Occipital lobe (tissue), 3 donors: ENCODE measurements at places on chromosomes 16 and 17. TPM values are rescaled to one million over a fixed set of nuclear protein-coding genes. Genes with fewer than 3 reads are reported as not detected.

DNA sequence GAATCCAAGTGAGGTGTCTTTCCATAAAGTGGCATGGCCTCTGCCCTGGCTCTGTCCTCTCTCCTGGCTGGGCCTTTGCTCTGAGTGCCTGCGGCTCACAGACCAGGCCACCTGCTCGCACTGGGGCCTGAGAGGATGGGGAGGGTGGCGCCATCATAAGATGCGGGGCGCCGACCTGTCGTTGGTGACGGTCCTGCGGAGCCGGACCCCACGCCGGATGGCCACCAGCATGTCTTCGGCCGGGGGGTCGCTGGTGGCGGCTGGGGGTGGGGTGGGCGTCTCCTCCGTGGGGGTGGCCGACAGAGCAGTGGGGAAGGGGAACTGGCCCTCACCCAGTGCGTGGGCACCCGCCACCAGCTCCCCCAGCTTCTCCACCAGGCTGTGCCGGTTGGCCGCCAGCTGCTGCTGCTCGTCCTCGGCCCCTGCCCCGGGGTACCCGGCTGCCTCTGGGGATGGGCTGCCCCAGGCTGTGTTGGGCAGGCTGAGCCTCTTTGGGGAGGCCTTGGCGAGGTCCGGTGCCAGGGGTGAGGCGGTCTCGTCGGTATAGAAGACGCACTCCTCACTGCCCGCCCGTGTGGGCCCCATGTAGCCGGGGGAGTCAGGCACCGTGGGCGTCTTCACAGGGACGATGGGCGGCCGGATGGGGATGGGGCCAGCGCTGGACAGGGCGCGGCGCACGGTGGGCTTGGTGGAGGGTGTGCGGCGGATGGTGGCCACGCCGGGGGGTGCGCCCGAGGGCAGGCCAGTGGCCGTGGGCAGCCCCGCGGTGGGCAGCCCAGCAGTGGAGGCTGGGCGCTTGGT, 17.4 kb downstream of the IL34 start:
- DNase-seq: no peak

DNA sequence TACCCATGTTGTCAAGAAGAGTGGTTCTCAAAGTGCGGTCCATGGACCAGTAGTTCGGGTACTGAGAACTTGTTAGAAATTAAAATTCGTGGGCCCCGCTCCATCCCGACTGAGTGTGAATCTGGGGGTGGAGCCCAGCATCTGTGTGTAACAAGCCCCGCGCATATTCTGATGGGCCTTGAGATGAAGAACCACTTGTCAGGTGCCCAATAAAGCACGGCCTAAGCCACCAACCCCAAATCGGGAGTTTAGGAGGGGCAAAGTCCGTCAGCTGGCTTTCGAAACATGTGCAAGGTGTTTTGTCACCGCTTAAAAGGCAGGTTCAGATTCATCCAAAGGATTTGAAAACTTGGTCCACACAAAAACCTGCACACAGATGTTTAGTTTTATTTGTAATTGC, 29.5 kb downstream of the PSMD12 start:
- no peak for DNase-seq

GRCh38 chr17:70297397-70297796, 128.1 kb downstream of the KCNJ2 start:
- no peak for DNase-seq

GRCh38 chr17:21843951-21844590, 151.7 kb downstream of the KCNJ18 start:
- no peak for DNase-seq

GRCh38 chr16:26830428-26831127, 236.1 kb upstream of the C16orf82 start:
- no peak for DNase-seq

GRCh38 chr16:84198401-84198800, 7.4 kb downstream of the ADAD2 start:
- no peak for DNase-seq

- DNase-seq: no peak
Measured at GRCh38 chr16:68696514-68696913, 40.6 kb upstream of the CDH1 start.

- no peak for DNase-seq
Measured at GRCh38 chr17:42472709-42473521, 14.2 kb downstream of the ATP6V0A1 start.

- DNase-seq: no peak
Measured at GRCh38 chr16:86997058-86997457, 320.1 kb downstream of the C16orf95 start.

- no peak for DNase-seq
Measured at GRCh38 chr16:56513972-56514371, 5.9 kb downstream of the BBS2 start.

GRCh38 chr17:27244491-27245223, 49.3 kb upstream of the WSB1 start:
- no peak for DNase-seq

DNA sequence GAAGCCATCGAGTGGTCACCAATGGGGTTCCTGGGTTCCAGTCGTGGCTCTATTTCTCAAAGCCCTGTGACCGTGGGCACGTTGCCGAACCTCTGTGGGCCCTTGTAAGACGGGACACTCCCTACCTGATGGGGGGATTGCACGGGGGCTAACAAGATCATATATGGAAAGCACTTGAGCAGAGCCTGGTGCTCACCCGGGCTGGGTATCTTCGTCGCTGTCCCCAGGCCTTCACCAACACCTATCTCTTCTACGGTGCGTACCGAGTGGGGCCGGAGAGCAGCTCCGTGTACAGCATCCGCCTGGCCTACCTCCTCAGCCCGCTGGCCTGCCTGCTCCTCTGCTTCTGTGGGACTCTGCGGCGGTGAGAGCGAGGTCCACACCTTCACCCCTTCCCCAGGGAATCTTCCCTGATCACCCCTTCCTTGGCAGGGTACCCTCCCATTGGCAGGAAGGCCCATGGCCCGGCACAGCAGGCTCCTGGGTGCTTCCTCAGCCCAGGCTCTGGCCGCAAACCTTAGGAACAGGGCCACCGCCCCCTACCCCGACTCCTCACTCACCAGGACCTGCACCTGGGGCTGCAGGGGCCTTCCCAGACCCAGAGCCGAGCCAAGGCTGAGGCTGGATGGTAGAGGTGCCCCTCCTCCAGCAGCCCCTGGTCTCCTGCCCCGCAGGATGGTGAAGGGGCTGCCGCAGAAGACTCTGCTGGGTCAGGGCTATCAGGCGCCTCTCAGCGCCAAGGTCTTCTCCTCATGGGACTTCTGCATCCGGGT, 2.8 kb downstream of the TMC8 start:
- DNase-seq: no peak

DNA sequence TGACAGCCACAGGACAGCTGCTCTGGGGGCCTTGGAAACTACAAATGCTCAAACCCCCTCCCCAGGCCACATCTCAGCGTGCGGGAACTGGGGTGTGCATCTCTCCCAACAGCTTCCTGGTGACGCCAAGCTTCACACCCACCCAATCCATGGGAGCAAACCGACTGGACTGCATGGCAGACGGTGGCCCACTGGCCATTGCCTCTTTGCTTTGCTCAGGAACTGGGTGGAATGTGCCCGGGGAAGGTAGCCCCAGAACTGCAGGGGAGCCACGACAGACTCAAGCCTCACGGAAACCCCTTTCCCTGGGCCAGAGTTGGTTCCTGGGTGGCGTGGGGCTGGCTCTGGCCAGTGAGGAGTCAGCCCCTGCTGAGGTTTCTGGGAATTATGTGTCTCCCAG, 5.2 kb upstream of the C16orf95 start:
- no peak for DNase-seq

DNA sequence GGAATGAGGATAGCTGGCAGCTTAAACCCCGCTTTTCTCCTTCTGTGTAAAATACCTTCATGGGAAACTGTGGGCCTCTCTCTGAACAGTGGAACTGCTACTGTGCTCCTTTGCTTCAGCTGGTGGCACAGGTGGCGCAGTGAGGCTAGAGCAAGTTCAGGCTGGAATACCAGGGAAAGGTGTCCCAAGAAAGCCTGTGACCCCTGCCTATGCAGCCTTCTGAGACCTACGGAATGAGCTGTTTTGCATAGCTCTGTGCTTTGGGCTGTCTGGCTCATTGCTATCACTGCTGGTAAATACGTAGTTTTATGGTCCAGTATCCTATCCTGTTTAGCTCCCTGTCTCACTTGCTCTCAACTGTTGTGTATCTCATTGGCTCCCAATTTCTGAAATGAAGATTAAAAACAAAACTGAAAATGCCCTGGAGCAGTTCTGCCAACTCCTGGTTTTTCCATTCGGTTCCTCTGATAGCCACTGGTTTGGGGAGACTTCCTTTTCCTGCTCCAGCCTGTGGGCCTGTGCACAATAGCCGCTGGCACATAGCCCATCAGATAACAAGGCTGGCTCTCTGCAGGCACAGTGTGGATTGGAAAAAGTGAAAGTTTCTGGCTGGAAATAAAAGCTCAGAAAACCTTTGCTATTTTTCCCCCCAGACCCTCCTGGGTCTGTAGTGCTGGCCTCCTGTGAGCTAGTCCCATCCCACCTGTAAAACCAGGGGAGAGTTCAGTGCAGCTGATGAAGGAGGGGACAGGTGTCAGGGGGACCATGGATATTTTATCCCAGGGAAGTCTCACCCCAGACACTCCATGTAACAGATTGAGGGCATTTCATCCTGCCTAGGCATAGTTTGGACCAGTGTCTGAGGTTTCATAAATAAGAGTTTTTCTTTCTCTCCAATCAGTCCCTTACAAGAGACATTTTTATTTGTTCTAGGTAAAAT, 24.0 kb downstream of the LIMD2 start:
- peak; percentile 12 for DNase-seq

DNA sequence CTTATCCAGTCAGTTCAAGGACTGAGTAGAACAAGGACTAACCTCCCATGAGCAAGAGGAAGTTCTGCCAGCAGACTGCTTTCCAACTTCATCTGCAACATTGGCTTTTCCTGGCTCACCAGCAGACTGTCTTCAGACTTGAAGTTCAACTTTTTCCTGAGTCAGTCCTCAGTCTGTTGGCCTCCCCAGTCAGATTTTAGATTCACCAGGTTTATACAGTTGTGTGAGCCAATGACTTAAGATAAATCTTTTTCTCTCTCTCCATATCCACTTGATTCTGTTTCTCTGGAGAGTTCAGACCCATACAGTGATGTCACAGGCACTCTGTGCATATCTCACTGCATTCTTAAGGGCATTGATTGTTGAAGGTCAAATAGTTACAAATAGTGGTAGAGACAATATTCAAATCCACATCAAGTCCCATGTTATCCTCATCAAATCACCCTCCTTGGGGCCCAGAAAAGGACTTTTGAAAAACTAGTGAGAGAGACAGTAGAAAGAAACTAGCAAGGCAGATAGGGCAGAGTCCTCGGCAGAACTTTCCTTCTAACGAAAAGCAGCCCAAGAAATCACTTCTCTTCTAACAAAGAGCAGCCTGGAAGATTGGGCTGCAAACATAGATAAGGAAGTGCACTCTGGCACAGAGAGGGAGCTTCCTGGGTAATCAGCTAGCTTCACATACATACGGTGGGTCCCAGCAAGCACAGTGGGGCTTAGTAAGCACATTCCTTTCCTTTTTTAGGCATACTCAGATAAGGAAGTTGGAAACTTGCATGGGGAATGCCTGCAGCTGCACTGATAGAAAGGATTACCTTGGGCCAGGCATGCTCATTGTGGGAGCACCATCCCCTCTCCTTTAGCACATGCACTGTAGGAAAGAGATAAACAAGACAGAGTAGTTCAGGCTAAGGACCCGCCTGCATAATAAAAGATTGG, 132.3 kb upstream of the FAM20A start:
- no peak for DNase-seq

GRCh38 chr17:28343491-28343932, 8.0 kb downstream of the TNFAIP1 start:
- DNase-seq: no peak

- DNase-seq: no peak
Measured at GRCh38 chr16:7998789-7999453, 591.4 kb downstream of the TMEM114 start.

GRCh38 chr17:75601057-75601987, 13.7 kb downstream of the MYO15B start:
- DNase-seq: no peak

DNA sequence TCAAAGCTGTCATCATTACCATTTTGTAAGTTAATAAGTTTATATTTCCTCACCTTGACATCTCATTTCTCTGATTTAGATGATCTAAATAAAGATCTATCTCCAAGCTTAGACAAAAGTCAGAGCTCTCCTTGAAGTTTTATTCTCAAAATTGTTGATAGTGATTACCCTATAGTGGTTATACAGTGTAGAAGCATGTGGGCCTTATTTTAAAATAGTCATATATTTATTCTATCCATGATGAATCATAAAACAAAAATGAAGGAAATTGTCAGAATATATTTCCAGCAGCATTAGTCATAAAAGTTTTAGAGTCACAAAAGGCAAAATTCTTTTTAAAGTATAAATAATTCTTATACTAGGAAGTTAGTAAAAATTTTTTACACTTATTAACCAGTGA, 49.0 kb downstream of the RHOT1 start:
- DNase-seq: no peak

- DNase-seq: no peak
Measured at GRCh38 chr16:23518435-23518891, 8.2 kb upstream of the GGA2 start.

The CD300H gene
- not detected for total RNA-seq

The KRT24 gene
- total RNA-seq: not detected

The CDRT15L2 gene
- total RNA-seq: not detected

The HOXB1 gene
- not detected for total RNA-seq

The UBE2G1 gene
- 43.4 TPM for total RNA-seq

The ARL16 gene
- 34.0 TPM for total RNA-seq

The TRPV3 gene
- 0.47 TPM for total RNA-seq

The CLEC18B gene
- 1.1 TPM for total RNA-seq

The ODF4 gene
- not detected for total RNA-seq

The MTSS2 gene
- total RNA-seq: 35.4 TPM

The MT4 gene
- total RNA-seq: not detected

The GPRC5B gene
- total RNA-seq: 39.3 TPM

The TBC1D3H gene
- not detected for total RNA-seq

The SMIM22 gene
- total RNA-seq: not detected

The NUTF2 gene
- 73.2 TPM for total RNA-seq

The ZACN gene
- total RNA-seq: not detected
